ENCODE measurements at places on chromosomes 2 and 18.

DNA sequence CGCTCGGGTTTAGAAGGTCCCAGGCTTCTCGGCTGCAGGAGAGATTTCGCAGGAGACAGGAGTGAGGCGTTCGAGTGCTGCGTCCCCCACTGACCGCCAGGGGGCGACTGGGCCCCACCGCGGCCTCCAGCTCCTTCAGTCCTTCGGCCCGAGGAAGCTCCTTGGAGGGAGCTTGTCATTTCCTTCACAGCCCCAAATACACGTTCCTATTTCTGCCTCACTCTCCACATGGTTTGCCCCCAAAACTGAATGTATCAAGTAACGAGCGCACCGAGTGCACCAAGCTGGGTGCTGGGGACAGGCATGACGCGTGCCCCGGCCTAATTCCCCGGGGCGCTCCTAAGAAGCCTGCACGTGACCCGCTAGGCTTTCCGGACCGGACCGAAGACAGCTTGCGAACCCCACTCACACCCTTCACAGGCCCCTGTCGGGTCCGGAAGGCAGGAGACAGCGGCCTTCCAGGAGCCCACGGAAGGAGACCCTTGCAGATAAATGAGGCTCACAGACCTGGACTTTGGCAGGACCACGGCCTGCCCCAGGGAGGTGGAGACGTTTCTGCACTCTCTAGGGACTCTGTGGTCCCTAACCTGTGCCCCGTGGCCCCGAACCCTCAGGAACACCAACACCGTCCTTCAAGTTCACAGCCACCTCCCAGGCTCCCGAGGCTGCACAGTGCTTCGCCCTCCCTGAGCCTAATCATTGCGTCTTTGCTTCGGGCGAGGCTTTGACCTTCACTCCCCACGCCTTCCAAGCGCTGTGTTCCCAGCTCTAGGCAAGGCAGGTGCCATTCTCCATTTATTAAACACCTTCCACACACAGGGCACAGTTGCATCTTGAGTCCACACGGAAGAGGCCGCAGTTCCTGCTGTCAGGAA, 13.0 kb upstream of the FAHD2A start:
- peak; percentile 42 for DNase-seq

- DNase-seq = no peak
Observed at GRCh38 chr2:86223927-86224560, 24.8 kb downstream of the MRPL35 start.

DNA sequence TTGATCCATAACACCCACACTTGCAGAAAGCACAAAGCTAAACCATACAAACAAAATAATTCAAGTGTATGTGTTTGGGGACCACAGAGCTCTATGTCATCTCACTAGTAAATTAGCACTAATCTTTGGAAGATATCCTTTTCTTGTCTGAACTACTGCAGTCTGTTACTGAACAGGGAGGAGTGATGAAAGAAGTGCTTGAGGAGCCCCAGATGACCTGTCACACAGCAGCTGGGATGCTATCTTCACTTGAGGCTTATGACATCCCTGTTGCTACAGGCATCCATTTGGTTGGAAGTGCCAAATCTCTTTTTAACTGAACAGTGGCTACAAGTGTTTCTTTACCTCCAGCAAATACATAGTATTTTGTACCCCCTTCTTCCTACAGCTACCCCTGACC, 386.3 kb upstream of the CHAC2 start:
- DNase-seq = no peak

DNA sequence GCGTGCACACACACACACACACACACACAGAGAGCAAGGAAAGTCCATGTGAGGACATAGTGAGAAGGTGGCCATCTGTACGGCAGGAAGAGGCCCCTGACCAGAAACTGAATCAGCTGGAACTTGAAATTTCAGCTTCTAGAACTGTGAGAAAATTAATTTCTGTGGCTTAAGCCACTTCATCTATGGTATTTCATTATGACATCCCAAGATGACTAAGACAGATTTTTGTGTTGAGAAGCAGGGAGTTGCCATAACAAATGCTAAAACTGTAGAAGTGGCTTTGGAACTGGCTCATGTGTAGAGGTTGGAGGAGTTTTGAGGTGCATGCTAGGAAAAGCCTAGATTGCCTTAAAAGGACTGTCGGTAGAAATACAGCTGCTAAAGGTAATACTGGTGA, 63.4 kb upstream of the ZBTB7C start:
- DNase-seq = peak; percentile 9

GRCh38 chr18:23689031-23689615, at the start of gene LAMA3:
Gene LAMA3, plus strand, starts transcription at chr18:23689453. Its CDS starts 231 bp downstream, at chr18:23689684.
- DNase-seq = peak; percentile 41

GRCh38 chr2:37244017-37244416, 12.6 kb downstream of the NDUFAF7 start:
- DNase-seq = no peak

DNA sequence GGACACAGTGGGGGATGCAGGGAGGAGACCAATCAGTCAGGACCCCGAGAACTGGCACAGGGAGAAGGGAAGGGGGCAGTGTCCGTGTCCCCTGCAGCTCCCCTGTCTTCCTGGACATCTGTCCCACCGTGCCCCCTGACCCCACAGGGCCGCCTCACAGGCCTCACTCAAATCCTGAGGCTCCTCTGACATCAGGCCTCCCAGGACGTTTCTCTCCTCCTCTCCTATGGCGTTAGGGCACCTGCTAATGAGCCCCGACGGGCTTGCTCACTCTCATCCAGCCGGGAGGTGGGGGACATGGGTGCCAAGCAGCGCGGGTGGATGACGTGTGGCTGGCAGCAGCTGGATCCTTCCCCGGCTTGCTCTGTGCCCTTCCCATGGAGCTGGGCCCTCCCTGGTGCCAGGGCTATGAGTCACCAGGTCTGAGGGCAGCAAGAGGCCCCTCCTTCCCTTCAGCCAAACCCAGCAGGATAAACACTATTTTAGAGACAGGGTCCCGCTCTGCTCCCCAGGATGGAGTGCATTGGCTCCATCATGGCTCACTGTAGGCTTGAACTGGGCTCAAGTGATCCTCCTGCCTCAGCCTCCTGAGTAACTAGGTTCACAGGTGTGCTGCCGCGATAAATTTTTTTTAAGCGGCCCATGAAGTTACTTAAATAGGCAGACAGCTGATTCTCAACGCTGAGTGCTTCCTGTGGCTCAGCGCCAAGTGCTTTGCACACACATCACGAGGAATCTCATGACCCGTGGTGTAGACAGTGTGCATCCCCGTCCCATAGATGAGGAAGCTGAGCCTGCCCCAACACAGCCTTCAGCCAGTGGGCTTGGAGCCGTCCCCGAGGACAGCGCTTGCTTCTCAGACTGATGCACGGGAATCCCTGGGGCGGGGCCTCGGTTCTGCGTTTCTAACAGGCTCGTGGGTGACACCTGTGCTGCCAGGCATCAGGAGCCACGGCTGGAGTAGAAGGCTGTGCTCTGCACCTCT, 64.5 kb upstream of the HDAC4 start:
- DNase-seq = peak; percentile 99

DNA sequence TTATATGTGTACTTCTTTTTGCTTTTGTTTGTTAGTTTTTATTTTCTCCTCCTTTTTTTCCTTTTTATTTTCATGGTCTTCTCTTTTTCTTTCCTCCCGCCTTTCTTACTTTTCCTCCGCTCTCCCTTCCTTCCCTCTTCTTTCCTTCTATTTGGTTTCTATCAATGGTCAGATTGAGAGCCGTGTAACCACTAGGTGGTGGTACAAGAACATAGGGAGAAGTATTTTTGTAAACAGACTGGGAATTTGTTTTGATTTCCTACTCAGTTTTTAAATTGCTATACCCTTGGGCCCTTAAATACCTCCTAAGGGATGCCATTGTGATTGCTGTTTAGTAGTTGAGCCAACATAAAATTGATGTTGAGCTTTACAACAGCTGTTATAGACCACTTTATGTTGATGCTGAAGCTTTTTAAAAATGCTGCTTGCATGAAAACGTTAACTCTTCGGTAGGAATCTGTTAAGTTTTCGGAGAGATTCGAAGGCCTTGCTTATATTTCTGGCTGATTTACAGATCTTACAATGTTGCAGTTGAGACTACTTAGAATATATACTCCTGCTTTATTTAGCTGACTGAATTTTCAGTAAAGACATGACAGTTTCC, 124.2 kb downstream of the UBE2E3 start:
- peak; percentile 60 for DNase-seq

- no peak for DNase-seq
Observed at GRCh38 chr2:67986258-67986657, 76.5 kb downstream of the C1D start.

DNA sequence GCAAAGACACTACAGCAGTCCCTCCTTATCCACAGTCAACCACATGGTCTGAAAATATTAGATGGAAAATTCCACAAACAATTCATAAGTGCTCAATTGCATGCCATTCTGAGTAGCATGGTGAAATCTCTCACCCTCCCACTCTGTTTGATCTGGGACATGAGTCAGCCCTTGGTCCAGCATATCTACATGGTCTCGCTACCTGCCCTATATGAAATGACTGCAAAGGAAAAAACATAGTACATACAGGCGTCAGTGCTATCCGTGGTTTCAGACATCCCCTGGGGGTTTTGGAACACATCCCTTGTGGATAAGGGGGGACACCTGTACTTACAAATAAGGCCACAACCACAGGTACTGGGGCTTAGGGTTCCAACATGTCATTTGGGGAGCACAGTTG, 73.7 kb downstream of the CABLES1 start:
- DNase-seq = no peak

GRCh38 chr2:45244928-45245327, 235.7 kb upstream of the SIX2 start:
- DNase-seq = no peak

DNA sequence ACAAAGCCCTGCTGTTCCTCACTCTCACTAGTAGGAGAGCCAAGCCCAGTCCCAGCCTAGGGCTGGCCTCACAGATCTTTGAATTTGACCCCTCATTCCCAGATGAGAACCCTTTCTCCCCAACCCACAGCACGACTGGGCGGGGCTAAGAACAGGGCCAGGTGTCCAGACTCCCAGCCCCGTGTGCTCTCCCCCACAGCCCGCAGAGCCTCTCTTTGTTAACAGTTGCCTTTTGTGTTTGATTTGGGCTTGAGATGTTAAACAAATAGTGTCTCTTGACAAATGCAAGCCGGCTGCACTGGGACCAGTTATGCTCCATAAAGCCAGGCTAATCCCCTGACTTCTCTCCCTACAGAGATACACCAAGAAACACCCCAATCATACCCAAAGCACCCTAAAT, 4.7 kb upstream of the KCNK3 start:
- DNase-seq = no peak

DNA sequence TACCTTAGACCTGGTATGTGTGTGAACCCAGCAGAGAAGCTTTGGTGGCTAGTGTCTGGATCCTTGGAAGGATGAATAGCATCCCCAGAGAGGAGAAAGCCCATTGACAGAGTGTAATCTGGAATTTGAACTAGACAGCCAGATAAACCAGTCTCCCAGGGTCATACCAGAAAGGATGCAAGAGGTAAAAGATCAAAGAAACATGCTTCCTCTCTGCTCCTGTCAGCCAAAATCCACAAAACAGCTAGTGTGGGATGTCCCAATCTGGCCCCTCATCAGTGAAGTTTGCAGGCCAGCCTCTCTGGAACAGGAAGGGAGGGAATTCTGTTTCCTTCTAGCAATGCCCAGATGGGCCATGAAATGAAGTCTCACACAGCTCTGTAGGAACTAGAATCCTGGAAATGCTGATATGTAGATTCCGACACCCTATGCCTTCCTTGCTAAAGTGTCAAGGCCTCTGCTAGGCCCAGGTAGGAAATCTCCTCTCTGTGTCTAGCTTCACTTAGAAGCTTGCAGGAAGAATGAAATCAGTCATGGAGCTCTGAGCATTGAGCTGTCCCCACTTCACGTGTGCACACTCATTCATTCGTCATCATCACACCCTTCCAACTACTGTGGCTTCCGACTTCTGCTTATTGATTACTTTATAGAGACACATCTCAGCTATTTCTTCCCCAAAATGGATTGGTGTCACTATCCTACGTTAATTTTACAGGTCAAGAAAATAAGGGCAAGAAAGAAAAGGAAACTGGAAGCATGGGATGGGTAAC, 38.0 kb downstream of the EVA1A start:
- no peak for DNase-seq

DNA sequence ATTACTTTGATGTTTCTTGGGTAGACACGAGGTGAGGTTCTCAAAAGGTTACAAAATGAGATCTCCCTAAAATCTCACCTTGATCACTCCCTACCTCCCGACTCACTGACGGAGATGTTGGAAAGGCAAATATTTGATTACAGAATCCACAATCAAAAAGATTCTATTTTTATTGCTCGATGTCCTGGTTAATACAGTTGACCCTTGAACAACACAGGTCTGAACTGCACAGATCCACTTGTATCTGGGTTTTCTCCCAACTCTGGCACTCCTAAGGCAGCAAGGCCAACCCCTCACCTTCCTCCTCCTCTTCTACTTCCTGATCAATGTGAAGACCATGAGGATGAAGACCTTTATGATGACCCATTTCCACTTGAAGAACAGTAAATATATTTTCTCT, 125.3 kb downstream of the C2orf74 start:
- DNase-seq = no peak

DNA sequence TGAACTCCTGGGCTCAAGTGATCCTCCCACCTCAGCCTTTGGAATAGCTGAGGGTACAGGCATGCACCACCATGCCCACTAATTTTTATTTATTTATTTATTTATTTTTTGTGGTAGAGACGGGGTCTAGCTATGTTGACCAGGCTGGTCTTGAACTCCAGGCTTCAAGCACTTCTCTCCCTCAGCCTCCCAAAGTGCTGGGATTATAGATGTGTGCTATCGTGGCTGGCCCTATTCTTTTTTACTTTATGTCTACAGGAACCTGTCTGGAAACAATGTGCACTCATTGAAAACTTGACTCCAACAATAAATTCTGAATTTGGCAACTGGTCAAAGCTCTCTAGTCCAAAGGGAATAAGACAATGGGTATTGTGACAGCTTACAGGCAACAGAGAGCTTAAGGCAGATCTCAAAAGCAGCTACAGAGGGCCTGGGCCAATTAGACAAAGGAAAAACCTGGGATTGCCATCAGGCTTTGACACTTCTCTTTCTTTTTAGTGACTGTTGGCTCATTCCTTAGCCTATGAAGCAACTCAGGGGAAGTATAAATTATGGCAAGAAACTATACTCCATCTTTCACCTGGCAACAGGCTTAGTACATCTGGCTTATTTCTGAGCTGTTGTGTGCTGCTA, 55.1 kb upstream of the RAPGEF4 start:
- no peak for DNase-seq

- peak; percentile 47 for DNase-seq
Observed at GRCh38 chr2:69089266-69089665, 76.3 kb downstream of the ANTXR1 start.

DNA sequence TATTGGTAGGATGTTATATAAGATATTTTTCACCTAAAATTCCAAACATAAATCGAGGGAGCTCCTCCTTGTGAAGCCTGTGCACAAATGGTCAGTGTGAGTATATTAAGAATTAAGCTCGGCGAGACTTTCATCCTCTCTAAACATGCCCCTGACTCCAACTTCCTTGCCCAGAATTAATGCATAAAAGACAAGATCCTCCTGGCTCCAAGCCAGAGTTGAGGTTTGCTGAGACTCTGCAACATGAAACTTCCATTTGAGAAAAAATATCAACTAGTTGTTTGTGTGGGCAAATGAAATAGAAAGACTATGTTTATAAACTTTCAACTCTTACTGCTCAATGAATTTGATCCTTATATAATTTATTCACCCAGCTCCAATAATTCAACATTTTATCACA, 68.1 kb downstream of the CCDC178 start:
- DNase-seq = no peak

GRCh38 chr2:54471221-54471711, 15.1 kb downstream of the SPTBN1 start:
- DNase-seq = no peak
